ENCODE measurements at places on chromosomes 13 and 19. TPM values are rescaled to one million over a fixed set of nuclear protein-coding genes. Genes with fewer than 3 reads are reported as not detected.

GRCh38 chr13:73984201-73984600 lies 150.0 kb downstream of the KLF12 start:
- DNase-seq, result no peak
- H3K36me3 ChIP-seq, result no peaks in the 10 kb centered on the region
- no peak overlapping the region for H3K27ac ChIP-seq

GRCh38 chr13:99178636-99179035 lies 22.0 kb upstream of the UBAC2 start:
- H3K36me3 ChIP-seq, result no peaks in the 10 kb centered on the region
- H3K4me3 ChIP-seq, result no peak overlapping the region
- no peak overlapping the region for H3K27ac ChIP-seq
- no peak for DNase-seq
- H3K4me1 ChIP-seq, result no peaks in the 10 kb centered on the region

- no peak for DNase-seq
- no peaks in the 10 kb centered on the region for H3K27me3 ChIP-seq
- H3K4me1 ChIP-seq, result peaks cover 16% of the 10 kb centered on the region
- no peak overlapping the region for H3K4me3 ChIP-seq
- no peak overlapping the region for H3K27ac ChIP-seq
- peaks cover 33% of the 10 kb centered on the region for H3K36me3 ChIP-seq
Measured at GRCh38 chr19:54458648-54459281, 4.8 kb downstream of the LENG9 start.

- no peaks in the 10 kb centered on the region for H3K36me3 ChIP-seq
- no peak overlapping the region for H3K4me3 ChIP-seq
- no peaks in the 10 kb centered on the region for H3K4me1 ChIP-seq
- DNase-seq, result peak; percentile 52
Measured at GRCh38 chr13:30241532-30241931, 65.8 kb downstream of the KATNAL1 start.

DNA sequence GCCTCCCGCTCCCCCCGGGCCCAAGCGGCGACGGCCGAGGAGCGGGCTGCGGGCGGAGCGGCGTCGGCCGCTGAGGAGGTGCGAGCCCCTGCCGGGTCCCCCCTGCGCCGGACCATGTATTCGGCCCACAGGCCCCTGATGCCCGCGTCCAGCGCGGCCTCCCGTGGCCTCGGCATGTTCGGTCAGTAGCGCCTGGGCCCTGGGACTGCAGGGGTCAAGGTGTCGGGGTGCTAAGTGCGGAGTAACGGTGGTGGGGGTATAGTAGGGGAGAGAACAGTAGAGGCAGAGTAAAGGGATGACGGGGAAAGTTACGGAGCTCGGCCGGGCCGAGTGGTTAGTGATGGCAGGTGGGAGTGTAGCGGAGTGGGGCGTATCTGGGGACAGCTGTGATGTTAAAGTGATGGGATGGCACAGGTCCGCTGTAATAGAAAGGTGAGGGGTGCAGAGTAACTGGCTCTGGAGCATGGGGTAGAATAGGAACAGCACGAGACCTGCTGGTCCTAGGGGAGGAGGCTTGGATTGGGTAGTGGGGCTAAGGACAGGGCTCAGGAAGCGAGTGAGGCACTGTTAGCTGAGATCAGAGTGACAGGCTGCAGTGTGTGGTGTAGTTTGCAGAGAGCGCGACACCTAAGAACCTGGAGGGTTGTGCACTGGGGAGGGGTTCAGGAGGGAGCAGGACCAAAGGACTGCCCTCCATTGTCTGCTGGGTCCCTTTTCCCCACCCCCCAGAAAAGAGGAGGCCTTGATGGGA lies 15.7 kb downstream of the CIC start:
- H3K4me1 ChIP-seq, result peaks cover 35% of the 10 kb centered on the region
- DNase-seq, result peak; percentile 19
- H3K27me3 ChIP-seq, result no peaks in the 10 kb centered on the region
- peak overlapping the region; percentile 46 for H3K4me3 ChIP-seq
- H3K36me3 ChIP-seq, result peaks cover 19% of the 10 kb centered on the region
- peak overlapping the region; percentile 47 for H3K27ac ChIP-seq

DNA sequence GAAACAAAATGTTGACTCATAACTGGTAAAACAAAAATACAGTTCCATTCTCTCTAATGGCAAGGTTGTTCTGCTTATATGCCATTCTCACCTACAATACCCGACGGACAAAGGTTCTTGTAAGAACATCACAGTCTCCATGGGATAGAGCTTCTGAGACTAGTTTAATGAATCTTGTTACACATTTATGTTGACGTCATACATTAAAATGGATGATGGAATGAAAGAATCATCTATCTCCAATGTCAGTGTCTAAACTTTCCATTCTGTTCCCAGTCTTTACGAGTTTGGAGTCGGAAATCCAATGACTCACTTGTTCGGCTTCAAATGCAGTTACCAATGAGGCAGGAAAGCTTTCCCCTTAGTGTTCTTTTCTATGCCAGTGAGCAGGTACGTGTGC lies 17.7 kb downstream of the ZNF160 start:
- no peak overlapping the region for H3K4me3 ChIP-seq
- DNase-seq, result no peak
- H3K27me3 ChIP-seq, result no peaks in the 10 kb centered on the region

GRCh38 chr13:112928972-112929782 lies 39.8 kb upstream of the MCF2L start:
- peaks cover 3% of the 10 kb centered on the region for H3K4me1 ChIP-seq
- H3K36me3 ChIP-seq, result no peaks in the 10 kb centered on the region
- no peaks in the 10 kb centered on the region for H3K27me3 ChIP-seq
- H3K27ac ChIP-seq, result no peak overlapping the region

- H3K27ac ChIP-seq, result no peak overlapping the region
- DNase-seq, result no peak
- no peaks in the 10 kb centered on the region for H3K27me3 ChIP-seq
- no peak overlapping the region for H3K4me3 ChIP-seq
- no peaks in the 10 kb centered on the region for H3K4me1 ChIP-seq
- H3K36me3 ChIP-seq, result no peaks in the 10 kb centered on the region
Measured at GRCh38 chr13:50645092-50645491, 198.4 kb downstream of the DLEU7 start.

DNA sequence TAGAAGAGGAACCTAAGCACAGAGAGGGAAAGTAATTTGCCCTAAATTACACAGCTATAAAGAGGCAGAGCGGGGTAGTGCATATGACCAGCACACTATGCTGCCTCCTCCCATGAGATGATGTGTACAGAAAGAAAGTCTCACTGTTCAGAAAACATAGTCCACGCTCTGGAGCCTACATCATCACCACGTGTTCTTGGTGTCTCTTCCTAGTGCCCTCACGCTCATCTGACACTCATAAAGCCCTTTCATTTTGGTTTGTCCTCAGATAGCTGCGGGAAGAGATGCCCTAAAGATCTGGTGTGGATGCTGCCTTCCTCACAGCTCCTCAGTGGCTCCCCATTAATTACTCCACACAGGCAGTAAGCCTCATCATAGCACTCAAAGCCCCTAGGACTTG lies 27.4 kb upstream of the SIAH3 start:
- no peaks in the 10 kb centered on the region for H3K4me1 ChIP-seq
- DNase-seq, result no peak
- no peak overlapping the region for H3K4me3 ChIP-seq

Gene ITGBL1
- 7.2 TPM for total RNA-seq

GRCh38 chr13:53490752-53491151 lies 462.1 kb downstream of the OLFM4 start:
- H3K4me3 ChIP-seq, result no peak overlapping the region
- no peaks in the 10 kb centered on the region for H3K36me3 ChIP-seq
- DNase-seq, result no peak
- H3K4me1 ChIP-seq, result no peaks in the 10 kb centered on the region
- H3K27me3 ChIP-seq, result no peaks in the 10 kb centered on the region

GRCh38 chr13:40876020-40876738 lies 86.8 kb downstream of the SLC25A15 start:
- no peak for DNase-seq
- H3K4me3 ChIP-seq, result no peak overlapping the region
- H3K27ac ChIP-seq, result no peak overlapping the region
- no peaks in the 10 kb centered on the region for H3K4me1 ChIP-seq
- peaks cover 6% of the 10 kb centered on the region for H3K36me3 ChIP-seq

GRCh38 chr19:16361926-16362325 lies 37.3 kb downstream of the KLF2 start:
- peak overlapping the region; percentile 14 for H3K27ac ChIP-seq
- no peak for DNase-seq
- H3K36me3 ChIP-seq, result no peaks in the 10 kb centered on the region
- no peak overlapping the region for H3K4me3 ChIP-seq
- no peaks in the 10 kb centered on the region for H3K27me3 ChIP-seq

Gene BSG
- total RNA-seq, result 239 TPM

DNA sequence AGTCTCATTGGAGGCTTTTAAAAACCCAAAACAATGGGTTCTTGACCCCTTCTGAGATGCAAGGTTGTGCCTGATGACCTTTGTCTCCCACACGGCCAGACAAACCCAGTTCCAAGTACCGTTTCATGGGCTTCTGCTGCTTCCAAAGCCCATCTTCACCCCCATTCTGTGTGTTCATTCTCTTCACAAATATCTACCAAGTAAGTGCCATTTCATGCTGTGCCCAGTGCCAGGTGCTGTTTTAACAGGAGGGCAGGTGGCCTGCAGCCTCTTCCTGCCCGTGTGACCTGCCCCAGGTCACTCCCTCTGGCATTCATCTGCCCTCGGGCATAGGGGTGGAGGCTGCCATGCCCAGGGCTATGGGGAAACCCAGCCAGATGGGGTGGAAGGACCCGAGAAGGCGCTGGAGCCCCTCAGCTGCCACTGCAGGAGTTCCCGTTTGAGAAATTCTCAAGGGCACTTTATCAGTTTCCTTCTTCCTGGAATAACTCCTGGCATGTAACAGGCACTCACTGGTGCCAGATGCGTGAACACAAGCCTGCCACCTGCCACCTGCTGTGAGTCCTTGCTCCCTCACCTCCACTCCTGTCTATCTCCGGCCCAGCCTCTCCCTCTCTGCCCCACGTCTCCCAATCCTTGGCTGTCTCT lies 12.5 kb downstream of the CAPN12 start:
- no peak overlapping the region for H3K4me3 ChIP-seq
- peak overlapping the region; percentile 40 for H3K27ac ChIP-seq
- no peak for DNase-seq
- peaks cover 20% of the 10 kb centered on the region for H3K4me1 ChIP-seq
- H3K36me3 ChIP-seq, result peaks cover 8% of the 10 kb centered on the region

GRCh38 chr13:51323824-51324511 lies 15.5 kb upstream of the SERPINE3 start:
- no peak for DNase-seq
- H3K27ac ChIP-seq, result no peak overlapping the region
- H3K4me1 ChIP-seq, result no peaks in the 10 kb centered on the region
- no peak overlapping the region for H3K4me3 ChIP-seq

DNA sequence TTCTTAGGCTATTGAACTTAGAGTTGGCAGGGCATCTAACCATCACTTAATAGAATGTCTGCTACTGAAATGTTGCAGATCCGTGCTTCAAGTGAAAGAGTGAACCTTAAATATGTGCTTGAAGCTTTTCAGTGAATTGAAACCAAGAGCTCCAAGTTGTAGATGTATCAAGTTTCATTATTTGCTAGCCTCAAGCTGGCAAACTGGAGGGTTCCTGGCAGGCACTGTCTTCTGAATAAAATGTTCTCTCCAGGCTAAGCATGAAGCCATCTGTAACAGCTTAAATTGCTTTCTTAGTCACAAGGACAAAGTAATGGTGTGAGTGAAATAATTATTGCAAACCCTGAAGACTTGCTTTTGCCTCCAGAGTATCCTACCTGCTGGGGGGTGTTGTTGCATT lies 415.0 kb upstream of the SPRY2 start:
- H3K4me1 ChIP-seq, result no peaks in the 10 kb centered on the region
- no peaks in the 10 kb centered on the region for H3K27me3 ChIP-seq
- H3K36me3 ChIP-seq, result no peaks in the 10 kb centered on the region
- no peak overlapping the region for H3K27ac ChIP-seq

DNA sequence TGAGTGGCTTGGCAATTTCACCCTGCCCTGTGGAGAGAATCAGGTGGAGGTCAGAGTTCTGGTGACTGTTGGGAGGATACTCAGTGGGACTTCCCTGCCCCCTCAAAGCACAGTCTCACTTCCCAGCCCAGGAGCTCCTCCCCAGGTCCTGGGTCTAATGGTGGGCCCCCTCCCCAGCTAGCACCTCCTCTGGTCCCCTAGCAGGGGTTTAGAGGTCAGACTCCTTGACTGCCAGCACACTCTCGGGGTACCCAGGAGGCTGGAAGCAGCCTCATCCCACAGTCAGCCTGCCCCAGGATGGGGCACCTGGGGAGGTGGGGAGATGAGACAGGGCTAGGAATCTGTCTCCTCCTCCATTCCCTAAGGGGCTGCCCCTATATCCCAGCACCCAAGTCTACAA lies 65.2 kb downstream of the COLGALT1 start:
- H3K36me3 ChIP-seq, result no peaks in the 10 kb centered on the region
- no peaks in the 10 kb centered on the region for H3K4me1 ChIP-seq
- DNase-seq, result no peak
- H3K27me3 ChIP-seq, result peaks cover 2% of the 10 kb centered on the region
- no peak overlapping the region for H3K27ac ChIP-seq

GRCh38 chr19:14048443-14049153 lies 13.3 kb downstream of the PALM3 start:
- H3K27ac ChIP-seq, result no peak overlapping the region
- H3K27me3 ChIP-seq, result no peaks in the 10 kb centered on the region
- peaks cover 24% of the 10 kb centered on the region for H3K36me3 ChIP-seq
- no peaks in the 10 kb centered on the region for H3K4me1 ChIP-seq

Gene KRTDAP
- total RNA-seq, result not detected

Gene KCNN4
- 2.4 TPM for total RNA-seq

Gene TEKTIP1
- total RNA-seq, result 5.8 TPM

Gene IZUMO1
- 3.1 TPM for total RNA-seq

DNA sequence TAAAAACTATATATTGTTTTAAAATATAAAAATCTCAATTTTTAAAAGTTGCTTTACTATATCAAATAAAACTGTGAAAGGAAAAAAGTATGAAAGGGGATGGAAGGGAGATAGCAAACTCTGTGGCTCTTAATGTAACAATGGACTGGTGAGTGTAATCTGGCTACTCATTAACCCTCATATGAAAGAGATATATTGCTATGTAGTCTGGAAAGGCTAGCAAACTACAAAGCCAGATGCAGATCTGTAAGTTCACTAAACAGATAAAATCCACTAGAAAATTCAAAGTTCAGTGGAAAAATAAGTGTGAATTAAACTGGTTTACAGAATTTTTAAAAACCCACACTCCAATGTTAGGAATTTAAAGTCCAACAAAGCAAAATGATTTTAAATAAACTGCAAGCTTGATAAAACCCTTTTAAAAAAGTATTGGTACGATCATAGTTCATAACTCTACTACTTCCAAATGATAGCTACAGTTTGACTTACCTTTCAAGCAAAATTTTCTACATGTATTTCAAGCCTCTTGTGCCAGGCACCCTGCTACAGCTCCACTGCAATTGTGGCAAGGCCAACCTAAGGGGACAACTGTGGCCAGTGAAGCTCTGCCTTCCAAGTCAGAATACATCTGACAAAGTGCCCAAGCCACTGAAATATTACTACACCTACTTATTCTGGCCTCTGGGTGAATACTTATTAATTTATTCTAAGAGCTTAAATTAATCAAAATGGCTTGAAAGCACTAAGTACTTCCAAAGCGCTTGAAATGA lies 647 bp upstream of the ELF1 start:
- no peaks in the 10 kb centered on the region for H3K4me1 ChIP-seq
- H3K27me3 ChIP-seq, result no peaks in the 10 kb centered on the region
- no peaks in the 10 kb centered on the region for H3K36me3 ChIP-seq
- H3K4me3 ChIP-seq, result no peak overlapping the region

Measured in lung (tissue), 17 donors.